ENCODE measurements at places on chromosomes 1 and 21.

DNA sequence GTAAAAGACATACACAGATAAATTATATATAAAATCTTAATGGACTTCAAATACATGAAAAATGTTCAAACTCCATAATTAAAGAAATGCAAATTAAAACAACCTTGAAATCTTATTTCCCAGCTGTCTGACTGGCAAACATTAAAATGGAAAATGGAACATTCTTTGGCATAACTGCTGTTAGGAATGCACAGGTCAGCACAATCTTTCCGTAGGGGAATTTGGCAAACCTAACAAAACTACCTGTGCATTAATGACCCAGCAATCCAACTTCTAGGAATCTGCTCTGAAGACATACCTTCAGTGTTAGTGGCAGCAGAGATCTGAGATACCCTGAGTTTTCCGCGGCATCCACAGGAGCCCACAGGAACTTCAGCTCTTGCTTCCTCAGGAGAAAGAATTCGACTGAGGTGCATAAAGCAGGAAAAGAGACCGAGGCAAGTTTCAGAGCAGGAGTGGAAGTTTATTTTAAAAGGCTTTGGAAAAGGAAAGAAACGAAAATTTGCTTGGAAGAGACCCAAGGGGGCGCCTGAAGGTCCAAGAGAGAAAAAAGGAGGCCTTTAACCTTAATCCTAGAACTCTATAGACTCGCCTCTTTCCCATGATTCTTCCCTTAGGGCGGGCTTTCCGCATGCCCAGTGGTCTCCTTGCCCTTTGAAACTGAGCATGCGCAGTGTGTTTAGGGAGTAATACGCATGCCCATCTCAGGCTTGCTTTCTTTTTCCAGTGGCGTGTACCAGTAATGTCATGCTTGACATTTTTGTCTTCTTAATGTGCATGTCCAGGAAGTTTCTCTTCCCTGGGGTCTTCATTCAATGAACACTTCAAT lies 24.8 kb downstream of the LYPD8 start:
- no peak for DNase-seq

DNA sequence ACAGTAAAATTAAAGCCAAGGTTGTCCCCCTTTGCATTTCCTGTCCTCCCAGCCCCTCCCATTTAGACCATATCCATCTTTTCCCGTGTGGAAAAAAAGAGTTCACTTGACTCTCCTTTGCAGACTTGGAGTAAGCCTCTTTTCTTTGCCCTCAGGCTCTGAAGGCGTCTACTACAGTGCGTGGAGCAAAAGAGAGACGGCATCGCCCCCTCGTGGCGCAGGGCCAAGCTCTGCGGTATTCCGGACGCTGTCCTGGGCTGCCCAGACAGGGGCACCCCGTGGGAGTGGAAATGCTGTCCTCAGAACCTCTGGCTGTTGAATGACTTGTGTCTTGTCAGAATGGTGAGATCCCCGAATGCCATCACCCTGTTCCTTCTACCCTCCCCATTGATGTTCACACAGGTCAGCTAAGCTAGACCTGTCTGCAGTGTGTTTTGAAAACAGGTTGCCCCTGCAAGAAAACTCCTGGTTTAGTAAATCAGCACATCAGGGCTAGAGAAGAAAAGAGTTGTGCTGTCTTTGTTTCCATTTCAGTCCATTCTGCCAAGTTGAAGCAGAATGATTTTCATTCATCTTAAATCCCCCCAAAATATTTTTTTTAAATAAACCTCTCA lies 12.3 kb upstream of the GJA8 start:
- peak; percentile 10 for DNase-seq

GRCh38 chr21:14900058-14900457 lies 164.7 kb downstream of the NRIP1 start:
- no peak for DNase-seq

DNA sequence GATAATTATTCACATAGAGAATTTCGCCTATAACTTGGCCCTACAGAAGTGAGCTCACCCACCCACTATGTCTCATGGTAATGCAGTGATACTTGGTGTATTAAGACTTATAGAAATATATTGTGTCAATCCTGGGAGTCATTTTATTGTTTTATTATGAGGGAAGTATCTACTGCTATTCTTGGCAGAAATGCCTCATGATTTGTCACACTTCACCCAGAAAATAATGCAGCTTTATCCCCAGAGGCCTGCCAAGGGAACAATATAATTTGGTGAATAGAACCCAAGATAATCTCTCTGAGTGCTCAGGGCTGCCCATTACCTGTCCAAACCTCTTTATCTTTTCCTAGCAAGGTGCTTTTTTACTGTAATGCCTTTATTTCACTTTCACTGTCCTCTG lies 98.0 kb downstream of the ZP4 start:
- DNase-seq, result no peak

DNA sequence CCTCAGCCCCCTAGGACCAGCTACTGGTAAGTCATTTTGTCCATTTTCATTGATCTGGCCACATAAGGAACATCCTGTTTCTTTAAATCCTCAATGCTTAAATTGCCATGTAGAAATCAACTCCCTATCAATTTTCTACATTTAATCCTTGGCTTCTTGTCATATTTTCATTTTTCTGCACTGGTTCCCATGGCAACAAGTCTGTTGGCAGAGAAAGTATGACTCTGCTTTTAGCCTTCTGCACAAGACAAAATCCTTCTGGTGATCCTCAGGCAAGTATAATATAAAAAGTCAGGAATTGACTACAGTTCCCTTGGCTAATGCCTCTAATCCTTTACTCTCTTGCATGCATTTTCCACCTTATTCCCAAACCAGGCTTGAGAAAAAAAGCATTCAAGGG lies 65.0 kb downstream of the LRRC40 start:
- DNase-seq, result no peak

GRCh38 chr1:229349463-229350385 lies 6.9 kb upstream of the CCSAP start:
- no peak for DNase-seq

DNA sequence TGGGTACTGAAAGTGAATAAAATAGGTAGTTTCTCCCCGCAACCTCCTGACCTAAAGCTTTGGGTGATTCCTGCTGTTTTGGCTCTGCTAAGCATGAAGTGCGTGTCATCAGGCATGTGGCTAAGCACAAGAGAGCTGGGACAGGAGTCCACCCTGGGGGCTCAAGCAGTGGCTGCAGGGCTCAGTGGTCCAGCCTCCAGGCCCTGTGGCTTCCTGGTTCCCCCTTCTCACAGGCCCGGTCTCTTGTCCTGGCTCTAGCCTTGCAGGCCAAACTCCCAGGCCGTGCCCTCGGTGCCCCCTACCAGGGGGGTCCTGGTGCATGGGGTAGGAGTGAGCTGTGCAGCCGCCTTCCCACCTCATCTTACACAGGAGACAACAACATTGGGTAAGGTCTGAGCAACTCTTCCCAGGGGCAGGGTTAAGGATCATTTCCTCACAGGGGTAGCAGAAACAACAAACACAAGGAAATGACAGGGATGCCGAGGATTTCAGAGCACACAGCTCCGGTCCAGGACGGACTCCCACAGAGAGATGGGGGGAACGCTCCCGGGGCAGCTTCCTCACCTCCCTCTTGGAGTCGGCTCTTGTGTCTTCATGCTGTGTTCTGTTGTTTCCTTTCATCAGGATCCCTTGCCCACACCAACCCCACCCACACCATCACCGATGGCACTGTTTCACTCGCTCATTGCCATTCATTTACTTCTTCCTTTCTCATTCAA lies 19.8 kb upstream of the SLC2A1 start:
- DNase-seq, result no peak

- no peak for DNase-seq
Measured at GRCh38 chr21:46061950-46062349, 36.0 kb upstream of the COL6A2 start.

DNA sequence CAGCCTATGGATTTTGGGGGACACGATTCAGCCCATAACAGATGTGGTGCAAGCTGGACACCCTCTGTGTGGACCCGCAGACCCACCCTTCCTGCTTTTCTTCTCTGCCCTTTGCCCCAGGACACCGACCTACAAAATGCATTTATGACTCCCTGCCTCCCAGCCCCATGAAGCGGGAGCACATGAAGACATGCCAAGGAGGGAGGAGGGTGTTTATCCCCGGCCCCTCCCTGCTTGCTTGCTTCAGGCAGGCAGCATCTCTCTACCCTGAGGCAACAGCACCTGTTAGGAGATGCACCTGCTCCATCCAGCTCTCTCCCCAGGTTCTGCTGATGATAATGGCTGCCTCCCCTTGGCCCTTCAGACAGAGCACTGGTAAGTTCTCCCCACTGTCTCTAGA lies 187.5 kb downstream of the PSMG1 start:
- DNase-seq, result no peak

DNA sequence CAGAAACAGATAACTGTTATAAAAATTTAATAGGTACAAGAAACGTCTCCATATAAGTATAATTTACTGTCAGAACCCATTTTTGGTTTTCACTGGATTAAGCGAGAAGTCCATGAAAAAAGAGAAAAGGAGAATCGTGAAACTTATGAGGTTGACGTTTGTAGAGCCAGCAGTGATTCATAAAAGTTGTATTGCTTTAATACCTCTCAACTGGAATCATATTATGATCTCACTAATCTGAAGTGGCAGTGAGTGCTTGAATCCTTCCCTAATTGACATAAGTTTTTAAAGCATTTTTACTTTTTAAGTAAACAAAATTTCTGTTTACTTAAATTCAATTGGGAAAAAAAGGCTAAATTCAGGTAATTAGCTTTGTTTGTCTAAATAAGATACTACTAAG lies 315.3 kb downstream of the TPR start:
- DNase-seq, result no peak

DNA sequence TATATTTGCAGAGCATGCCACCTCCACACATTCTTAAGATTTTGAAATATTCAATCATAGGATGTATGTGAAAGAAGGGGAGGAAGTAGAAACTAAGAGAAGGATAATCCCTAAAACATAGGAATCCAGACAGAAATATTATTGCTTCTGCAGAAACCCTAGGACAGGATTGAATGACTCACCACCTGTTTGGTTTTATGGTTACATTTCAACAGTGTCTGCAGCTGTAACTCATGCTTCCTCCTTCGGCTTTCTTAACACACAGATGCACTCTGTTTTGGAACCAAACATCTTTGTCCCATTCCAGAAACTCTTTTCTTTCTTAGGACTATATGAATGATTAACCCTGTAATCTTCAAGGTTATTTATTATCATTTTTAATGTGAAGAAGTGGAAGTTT lies 20.7 kb downstream of the RGS7 start:
- DNase-seq, result no peak

DNA sequence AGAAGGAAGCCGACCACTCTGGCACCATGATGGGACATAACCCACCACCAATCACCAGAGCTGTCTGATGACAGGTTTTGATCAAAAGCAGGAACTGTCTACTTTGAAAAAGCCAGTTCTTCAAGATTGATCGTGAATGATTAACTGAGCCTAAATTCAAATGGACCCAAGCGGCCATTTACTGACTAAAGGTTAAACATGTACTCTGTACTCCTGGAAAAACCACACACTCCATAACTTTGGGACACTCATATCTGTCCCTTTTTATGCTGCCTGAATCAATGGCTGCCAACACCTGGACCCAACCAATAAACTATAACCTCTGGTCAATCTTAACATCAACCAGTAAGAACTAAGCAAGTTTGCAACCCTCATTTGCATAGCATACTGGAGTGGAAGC lies 206.6 kb downstream of the URB2 start:
- no peak for DNase-seq

DNA sequence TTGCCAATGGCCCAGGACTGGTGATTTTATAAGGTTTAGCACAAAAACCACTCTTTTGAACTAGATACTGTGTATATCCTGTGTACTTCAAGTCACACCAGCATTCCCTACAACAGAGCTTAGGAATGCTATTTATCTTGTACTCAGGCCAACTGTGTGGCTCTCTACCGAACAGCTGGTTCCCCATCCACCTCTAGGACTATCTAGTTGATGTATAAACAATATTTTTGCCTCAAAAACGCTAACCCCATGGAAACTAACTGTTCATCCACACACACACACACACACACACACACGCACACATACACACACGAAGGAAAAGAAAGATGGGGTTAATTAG lies 28.7 kb upstream of the SLC45A3 start:
- no peak for DNase-seq

DNA sequence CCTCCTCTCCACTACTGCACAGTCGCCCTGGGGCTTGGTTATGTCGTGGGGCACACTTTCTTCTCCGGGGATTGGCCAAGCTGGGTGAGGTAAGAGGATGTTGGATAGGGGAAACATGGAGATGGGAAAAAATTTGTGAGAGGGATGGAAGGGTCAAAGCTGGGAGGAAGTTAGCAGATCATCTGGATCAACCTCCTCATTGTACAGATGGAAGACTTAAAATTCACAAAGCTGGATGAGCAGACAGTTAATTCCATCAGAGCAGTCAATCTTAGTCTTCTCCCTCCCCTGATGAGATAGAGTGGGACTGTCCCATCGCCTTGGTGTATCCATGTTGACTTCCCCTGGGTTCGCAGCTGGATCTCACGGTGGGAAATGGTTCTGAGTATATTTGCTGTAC lies 69.6 kb upstream of the CNTN2 start:
- DNase-seq, result no peak

DNA sequence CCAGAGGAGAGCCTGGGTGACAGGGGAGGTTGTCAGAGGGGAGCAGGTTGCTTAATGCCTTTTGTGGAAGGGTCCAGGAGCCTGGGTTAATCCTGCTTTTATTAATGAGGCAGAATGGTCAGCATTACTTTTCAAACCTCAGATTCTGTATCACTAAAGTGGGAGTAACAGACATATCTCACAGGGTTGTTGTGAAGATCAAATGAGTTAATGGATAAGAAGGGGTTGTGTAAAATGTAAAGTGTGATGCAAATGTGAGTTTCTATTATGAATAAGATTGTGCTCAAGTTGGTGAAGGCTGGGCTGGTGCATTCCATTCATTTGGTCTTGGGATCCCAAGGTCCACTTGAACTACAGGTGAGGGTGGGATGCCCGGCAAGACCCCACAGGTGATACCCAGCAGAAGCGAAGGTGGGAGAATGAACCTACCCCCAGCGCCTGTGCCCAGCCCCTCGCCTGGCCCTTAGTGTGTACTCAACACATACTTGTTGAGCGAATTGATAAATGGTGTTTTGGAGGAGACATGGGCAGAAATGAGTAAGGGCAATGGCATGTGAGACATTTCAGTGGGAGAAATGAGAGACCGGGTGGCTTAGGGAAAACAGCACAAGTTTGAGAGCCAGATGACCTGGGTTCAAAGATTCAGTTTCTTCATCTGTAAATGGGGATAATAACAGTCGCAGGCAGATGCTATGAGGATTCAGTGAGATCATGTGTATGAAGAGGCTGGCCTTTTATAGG lies 6.2 kb downstream of the SLC26A9 start:
- DNase-seq, result no peak

- DNase-seq, result no peak
Measured at GRCh38 chr1:27672750-27673112, 739 bp upstream of the IFI6 start.

Measured in stimulated activated CD4-positive, alpha-beta T cell treated with anti-CD3 and anti-CD28 coated beads, Interleukin-15, amount 100 ng/mL, for 48 hours (primary cell).